ENCODE measurements at places on chromosomes 13 and 19. TPM values are rescaled to one million over a fixed set of nuclear protein-coding genes. Genes with fewer than 3 reads are reported as not detected.

- DNase-seq = no peak
Measured at GRCh38 chr13:40635315-40635995, 31.0 kb downstream of the FOXO1 start.

- no peak for DNase-seq
Measured at GRCh38 chr13:100958831-100959230, 284.2 kb upstream of the TMTC4 start.

- no peak for DNase-seq
Measured at GRCh38 chr19:46388311-46389095, 24.9 kb downstream of the CCDC8 start.

- no peak for DNase-seq
Measured at GRCh38 chr13:30443957-30444404, 21.7 kb downstream of the UBE2L5 start.

Gene CILP2
- total RNA-seq = 0.26 TPM

Measured in mucosa of gallbladder (tissue), 1 donor.